NCI-H1092 treated with DMSO at 0.1 percent for 48 hours (cell line): ENCODE measurements at places on chromosomes 13 and 19.

GRCh38 chr19:6891761-6892385 is 4.5 kb downstream of the ADGRE1 start:
- DNase-seq: no peak

GRCh38 chr19:7988307-7988706 is 17.1 kb downstream of the ELAVL1 start:
- no peak for DNase-seq

DNA sequence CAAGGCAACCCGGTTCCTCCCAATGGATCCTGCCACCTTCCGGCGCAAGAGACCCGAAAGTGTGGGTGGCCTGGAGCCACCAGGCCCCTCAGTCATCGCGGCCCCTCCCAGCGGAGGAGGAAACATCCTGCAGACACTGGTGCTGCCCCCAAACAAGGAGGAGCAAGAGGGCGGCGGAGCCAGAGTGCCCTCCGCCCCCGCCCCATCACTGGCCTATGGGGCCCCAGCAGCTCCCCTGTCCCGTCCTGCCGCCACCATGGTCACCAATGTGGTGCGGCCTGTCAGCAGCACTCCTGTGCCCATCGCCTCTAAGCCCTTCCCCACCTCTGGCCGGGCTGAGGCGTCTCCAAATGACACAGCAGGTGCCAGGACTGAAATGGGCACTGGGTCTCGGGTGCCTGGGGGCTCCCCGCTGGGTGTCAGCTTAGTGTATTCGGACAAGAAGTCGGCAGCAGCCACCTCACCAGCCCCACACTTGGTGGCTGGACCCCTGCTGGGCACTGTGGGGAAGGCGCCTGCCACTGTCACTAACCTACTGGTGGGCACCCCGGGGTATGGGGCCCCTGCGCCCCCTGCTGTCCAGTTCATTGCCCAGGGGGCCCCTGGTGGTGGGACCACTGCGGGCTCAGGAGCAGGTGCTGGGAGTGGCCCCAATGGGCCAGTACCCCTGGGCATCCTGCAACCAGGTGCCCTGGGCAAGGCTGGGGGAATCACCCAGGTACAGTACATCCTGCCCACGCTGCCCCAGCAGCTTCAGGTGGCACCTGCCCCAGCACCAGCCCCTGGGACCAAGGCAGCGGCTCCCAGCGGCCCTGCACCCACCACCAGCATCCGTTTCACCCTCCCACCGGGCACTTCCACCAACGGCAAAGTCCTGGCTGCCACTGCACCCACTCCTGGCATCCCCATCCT is 11.2 kb upstream of the PRR19 start:
- DNase-seq: no peak

DNA sequence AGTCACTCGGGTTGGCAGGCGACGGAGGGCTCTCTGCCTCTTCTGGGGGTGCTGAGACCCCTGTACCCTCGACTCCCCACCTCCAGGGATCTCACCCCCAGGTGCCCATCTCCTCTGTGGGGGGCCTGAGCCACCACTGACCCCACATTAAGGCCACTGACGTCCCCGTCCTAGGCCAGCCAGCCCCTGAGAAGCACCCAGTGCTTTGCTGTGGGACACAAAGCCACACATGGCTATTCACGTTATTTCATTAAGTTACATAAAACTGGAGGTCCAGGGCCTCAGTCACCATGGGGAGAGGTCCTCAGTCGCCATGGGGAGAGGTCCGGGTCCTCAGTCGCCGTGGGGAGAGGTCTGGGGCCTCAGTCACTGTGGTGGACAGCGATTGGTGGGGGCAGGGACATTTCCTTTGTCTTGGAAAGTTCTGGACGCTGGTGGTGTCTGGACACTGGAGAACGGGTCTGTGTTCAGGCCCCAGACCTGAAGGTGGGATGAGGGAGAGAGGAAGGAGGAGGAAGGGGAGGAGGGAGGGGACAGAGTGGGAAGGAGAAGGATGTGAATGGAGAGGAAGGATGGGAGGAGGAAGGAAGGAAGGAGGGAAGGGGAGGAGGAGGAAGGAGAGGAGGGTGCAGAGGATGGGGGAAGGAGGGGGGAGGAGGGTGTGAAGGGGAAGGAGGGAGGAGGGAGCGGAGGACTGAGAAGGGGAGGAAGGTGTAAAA is 3.9 kb upstream of the EFNA2 start:
- no peak for DNase-seq

- DNase-seq: no peak
Observed at GRCh38 chr19:50718255-50719118, 1.1 kb downstream of the SHANK1 start.

DNA sequence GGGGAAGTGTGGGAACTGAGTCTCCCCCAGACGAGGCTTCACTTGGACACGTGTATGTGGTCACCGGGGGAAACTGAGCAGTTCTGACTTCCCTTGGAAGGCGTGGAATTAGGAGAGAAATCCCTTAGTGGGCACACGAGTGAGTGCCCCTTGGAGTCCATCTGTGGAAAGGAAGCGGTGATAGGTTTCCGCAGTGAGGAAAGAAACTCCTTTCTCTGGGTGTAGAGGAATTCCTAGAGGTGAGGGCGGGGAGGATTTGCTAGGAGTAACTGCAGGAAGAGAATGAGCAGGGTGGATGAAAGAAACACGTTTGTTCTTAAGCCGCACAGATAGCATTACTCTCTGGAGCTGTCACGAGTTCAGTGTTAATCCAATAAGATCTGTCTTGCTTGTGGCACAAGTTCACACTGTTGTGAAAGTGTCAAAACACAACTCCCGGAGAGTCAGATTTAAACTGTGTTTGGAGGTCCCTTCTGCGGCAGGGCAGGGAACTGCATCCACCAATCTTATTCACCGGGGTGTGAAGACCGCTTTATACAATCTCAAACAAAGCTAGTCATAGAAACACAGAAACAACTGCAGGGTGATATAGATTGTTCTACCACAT is 1.2 kb downstream of the KL start:
- DNase-seq: no peak

DNA sequence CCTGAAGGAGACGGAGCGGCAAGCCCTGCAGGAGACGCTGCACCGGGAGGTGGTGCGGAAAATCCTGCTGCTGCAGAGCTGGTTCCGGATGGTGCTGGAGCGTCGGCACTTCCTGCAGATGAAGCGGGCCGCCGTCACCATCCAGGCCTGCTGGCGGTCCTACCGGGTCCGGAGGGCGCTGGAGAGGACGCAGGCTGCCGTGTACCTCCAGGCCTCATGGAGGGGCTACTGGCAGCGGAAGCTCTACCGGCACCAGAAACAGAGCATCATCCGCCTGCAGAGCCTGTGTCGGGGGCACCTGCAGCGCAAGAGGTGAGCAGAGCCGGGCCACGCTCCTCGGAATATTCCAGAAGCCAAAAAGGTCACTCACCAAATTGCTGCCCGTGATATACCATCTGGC is 22.4 kb upstream of the USE1 start:
- DNase-seq: no peak

DNA sequence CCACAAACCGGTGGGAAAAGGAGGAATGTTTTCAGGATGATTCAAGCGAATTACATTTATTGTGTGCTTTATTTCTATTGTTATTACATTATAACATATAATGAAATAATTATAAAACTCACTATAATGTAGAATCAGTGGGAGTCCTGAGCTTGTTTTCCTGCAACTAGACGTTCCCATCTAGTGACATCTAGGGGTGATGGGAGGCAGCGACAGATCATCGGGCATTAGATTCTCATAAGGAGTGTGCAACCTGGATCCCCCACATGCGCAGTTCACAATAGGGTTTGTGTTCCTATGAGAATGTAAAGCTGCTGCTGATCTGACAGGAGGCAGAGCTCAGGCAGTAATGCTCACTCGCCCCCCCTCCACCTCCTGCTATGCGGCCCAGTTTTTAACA is 54.5 kb downstream of the SPTBN4 start:
- no peak for DNase-seq

- DNase-seq: no peak
Observed at GRCh38 chr13:27182844-27183497, 11.4 kb upstream of the USP12 start.

DNA sequence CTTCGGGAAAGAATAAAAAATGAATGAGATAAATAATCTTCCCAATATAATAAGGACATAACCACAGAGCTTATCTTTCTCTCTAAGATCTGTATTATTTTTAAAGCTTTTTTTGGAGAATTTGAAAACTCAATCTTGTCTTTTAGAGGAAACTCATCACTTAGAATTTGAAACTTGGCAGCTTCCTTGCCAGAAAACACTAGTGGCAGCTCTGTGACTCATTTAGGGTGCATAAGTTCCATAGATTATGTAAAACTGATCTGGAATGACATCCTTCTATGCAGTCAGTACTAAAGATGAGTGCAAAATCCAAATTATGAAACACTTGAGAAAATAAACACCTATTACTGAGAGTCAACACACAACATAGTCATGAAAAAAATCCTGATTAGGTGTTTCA is 848.0 kb downstream of the DACH1 start:
- no peak for DNase-seq

DNA sequence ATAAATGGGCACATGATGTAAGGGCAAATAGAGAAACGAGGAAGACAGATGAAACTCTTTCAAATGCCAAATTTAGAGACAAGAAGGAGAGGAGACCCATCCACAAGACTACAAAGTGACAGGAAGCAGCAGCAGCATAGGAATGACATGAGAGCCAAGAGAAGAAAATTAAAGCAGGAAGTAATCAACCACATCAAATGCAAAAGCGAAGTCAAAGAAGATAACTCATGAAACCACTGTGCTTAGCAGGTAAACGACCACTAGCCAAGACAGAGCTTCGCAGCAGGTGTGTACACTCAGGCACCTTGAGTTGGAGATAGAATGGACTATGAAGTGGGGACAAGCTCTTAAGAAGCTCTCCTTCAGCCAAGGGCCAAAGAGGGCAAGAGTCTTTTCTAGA is 64.1 kb downstream of the KLF12 start:
- no peak for DNase-seq

- DNase-seq: no peak
Observed at GRCh38 chr13:44293908-44294735, 79.5 kb upstream of the SERP2 start.

GRCh38 chr13:47508527-47509228 is 492.4 kb downstream of the SUCLA2 start:
- no peak for DNase-seq

GRCh38 chr13:21748166-21748565 is 77.3 kb downstream of the FGF9 start:
- DNase-seq: no peak

DNA sequence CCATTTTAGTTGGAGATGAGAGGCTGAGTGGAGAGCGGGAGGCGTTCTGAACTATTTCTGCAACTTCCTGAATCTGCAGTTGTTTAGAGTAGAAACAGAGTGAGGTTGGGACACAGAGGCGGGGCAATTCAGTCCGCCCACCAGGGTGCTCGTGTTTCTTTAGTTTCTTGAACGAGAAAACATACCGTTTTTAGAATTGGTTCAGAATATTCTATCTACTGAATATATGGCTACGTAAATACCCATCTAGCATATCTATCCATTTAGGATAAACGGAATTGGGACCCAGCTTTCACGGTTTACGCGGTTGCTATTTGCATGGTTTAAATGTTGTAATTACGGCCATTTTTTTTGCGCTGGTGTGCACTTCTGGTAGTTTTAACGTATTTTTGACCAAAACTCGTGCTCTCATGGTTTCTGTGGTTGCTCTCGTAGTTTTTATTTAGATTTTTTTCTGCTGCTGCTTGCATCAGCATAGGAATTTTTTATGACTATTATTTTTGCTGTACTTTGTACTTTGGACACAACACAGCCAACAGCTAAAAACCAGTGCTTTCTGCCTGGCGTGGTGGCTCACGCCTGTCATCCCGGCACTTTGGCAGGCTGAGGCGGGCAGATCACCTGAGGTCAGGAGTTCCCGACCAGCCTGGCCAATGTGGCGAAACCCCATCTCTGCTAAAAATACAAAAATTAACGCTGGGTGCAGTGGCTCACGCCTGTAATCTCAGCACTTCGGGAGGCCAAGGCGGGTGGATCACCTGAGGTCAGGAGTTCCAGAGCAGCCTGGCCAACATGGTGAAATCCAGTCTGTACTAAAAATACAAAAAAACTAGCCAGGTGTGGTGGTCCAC is 32.7 kb downstream of the TIMM13 start:
- DNase-seq: no peak

DNA sequence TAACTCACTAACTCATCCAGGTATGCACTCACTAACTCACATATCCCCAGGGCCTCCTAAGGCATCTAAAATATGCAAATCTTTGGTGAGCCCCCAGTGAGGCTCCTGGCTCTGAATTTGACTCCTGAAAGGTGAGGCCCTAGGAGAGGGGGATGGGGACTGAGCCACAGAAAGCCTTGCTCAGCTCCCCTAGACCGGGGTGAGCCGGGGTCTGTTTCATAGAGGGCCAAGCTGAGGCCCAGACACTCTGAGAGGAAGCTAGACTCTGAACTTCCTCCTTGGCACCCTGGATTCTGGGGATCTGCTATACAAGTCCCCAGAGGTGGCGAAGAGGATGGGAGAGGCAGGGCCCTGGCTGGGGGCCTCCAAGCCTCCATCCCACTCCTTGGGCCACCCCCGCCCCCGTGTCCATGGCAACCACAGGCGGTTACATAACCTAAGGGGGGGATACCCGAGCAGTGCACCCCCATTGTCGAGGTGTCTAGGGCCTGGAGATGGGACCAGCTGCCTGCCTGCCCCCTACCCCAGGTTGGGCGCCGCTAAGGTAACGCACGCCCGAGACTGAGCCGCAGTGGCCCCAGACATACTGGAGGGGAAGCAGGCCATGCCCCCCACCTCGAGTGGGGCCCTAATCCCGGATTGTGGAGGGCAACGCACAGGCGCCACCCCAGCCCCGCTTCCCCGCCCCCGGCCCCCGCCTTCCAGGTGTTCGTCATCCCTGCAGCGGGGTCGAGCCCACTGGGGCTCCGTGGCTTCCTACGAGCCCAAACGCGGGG is 646 bp downstream of the ABHD8 start:
- DNase-seq: no peak

- DNase-seq: no peak
Observed at GRCh38 chr13:101398191-101398590, 18.1 kb downstream of the NALCN start.

- DNase-seq: no peak
Observed at GRCh38 chr19:19475849-19476828, 39.2 kb downstream of the TSSK6 start.

DNA sequence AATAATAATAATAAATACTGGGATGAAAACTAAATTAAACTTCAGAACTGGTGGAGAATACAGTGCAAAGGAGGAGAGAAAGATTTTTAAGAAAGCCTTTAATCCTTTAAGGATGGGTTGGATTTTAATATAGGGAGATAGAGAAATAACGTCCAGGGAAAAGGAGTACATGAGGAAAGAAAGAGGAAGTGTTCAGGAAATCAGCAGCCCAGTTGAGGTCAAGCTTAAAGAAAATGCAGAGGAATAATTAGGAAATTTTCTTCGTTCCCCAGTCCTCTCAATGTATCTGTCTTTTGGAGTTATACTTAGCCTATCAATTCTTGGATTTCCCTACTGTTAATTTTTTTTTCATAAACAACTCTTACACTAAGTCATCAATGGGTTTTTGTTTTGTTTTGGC is 47.7 kb downstream of the INTS6 start:
- no peak for DNase-seq
